ENCODE measurements at places on chromosomes 4 and X.

- no peak for ATAC-seq
Observed at GRCh38 chr4:69563424-69563823, 67.7 kb upstream of the UGT2B4 start.

DNA sequence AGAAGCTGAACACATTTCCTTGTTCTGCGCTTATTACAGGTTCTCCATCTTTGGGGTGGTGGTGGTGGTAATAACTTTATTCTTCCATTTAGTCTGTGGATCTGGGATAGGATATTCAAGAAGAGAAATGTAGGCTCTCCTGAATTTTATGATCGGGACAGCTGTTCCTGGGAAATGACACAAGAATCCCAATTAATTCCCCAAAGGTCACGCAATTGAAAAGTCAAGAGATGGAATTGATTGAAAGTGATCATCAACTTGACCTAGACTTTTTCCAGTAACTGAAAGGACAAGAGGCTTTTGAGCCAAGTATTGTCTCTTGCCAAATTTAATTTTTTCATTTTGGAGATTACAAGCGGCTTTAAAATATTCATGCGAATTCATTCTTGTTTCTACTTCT, 98.7 kb upstream of the CBLL2 start:
- no peak for ATAC-seq

GRCh38 chr4:76611616-76612207, 176.7 kb downstream of the SHROOM3 start:
- ATAC-seq = no peak

DNA sequence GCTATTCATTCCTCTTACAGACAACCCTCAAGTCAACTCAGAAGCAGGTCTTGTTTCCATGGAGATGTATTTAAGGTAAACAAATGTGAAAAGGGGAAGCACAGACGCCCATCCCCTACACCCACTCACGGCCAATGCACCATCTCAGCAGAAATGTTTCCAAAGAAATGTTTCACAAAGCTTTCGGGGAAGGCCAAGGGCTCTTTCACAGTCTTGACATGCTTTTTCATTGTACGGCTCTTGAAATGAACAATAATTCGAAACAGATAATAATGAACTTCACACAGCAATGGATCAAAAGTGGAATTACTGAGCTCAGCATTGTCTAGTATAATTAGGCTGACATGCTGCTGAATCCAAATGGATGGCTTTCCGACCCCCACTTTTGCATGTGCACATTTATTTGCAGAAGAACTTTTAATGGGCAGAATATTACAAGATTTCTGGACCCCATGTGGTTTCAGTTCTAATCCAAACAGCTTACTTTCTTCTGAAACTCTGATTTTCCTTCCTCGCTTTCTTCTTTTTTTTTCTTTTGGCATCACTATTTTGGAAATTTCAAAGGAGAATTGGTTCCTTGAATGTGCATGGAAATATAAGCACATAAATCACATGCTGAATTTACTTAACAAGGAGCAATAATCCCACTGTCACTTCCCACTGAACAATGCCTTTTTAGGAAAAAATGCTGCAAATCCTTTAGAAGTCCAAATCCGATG, 160.9 kb downstream of the SMIM20 start:
- ATAC-seq = peak; percentile 48

DNA sequence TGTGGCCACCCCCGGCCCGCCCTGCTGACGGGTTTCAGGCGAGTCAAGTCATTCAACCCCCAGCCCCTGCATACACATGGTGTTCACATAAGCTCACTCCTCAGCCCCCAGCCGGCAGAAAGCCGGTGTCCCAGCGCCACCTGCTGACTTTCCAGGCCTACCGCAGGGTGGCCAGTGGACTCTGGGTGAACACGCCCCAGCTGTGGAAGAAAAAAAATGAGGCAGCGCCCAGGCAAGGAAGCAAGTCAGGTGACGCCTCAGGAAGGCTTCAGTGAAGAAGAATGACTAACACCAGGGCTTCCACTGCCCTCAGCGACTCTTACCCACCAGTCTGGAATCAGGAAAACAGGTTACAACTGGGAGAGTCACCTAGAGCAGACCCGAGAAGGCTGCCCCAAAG, 15.8 kb downstream of the BCAP31 start:
- ATAC-seq = peak; percentile 67

GRCh38 chrX:126124721-126125120, 41.4 kb downstream of the DCAF12L2 start:
- ATAC-seq = no peak

- no peak for ATAC-seq
Observed at GRCh38 chr4:108192056-108192455, 23.3 kb upstream of the LEF1 start.

- ATAC-seq = no peak
Observed at GRCh38 chr4:112513971-112514646, 1.9 kb downstream of the NEUROG2 start.

DNA sequence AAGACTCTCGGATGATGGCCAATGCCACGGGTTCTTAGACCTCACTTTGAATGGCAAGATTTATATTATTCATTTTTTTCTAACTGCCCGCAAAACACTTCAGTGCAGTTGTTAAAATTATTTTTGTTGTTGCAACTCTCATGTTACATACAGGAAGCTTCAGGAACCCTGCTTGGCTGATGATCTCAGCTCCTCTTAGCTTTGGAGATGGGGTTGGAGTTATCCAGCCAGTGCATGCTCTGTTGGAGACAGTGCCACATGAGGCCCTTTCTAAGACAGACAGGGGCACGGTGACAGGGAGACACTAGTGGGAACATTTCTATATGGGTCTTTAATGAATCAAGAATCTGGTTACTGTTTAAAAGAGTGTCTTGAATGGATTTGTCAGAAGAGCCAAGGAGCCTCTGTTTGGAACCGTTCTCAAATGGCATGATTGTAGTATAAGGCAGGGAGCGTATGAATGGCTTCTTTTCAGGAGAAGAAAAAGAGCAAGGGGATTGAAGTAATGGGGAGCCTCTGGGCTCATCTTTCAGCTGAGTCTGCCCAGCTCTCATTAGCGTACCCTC, 61.9 kb upstream of the ENPP6 start:
- no peak for ATAC-seq

DNA sequence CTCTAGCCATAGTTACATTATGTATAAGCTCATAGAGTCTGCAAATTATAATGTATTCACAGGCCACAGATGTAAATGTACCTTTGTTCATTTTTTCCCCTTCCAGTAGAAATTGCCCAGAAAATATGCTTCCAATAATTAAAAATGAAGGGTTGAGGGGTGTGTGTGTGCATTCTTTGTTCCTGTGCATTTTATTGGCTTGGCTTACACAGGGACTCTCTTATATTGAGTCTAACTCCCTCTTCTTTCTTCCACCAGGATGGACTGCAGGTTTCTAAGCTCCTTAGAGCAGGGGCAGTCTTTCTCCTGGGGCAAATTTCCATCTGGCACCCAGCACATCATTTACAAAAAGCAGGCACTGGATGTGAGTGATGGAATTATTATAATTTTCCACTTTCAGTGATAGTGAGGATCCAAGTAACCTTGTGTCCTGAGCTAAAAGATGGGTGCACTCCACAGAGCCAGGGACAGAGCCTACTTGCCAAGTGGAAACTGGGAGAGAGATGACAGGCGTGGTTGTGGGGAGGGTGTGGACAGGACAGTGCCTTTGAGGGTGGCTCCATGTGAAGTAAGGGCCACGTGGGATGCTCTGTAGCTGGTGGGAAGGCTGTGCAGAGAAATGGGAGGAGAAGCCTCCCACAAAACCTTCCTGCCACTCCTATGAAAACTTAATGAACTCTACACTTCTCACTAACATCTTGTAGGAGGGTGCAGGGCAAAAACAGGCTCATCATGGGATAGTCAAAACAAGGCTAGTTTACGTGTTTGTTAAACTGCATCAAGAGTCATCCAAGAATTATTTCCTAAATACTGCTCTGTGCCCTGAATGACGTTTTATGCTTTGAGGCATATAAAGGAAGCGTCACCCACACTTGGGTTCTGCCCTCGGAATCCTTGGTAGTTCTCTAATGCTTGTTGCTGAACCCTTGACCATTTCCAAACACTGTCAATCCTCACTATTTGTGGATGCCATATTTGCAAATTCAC, 16.0 kb downstream of the IGFBP7 start:
- ATAC-seq = no peak

DNA sequence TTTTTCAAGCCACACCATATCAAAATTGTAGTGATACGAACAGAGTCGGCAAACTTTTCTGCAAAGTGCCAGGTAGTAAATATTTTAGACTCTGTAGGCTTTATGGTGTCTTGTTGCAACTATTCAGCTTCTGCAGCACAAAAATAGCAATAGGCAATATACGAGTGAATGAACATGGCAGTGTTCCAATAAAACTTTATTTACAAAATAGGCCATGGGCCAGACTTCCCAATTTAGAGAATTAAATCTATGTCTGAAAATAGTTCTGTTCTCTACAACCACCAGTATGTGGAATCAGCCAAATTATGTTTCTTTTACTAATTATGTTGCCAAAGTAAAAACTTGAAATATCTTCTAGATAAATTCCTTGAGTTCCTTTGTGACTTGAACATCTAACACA, 56.5 kb downstream of the NCAPG start:
- no peak for ATAC-seq

GRCh38 chr4:132669786-132670185, 479.3 kb upstream of the PCDH10 start:
- ATAC-seq = no peak

DNA sequence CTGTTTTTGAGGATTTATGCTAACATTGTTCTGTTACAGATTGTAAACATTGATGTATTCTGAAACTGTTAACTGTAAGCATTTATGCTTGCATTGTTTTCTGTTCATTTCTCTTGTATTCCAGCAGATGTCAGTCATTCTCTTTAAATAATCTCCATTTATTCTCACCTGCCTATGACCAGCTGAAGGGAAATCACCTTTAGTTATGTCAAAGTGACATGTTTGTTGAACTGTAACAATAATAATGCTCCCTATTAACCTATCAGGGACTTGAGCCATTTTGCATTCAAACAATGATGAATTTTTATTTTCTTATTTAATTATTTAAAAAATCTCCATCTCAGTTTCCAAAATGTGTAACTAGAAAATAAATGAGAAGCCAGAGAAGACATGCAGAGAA, 58.0 kb downstream of the SPCS3 start:
- no peak for ATAC-seq

DNA sequence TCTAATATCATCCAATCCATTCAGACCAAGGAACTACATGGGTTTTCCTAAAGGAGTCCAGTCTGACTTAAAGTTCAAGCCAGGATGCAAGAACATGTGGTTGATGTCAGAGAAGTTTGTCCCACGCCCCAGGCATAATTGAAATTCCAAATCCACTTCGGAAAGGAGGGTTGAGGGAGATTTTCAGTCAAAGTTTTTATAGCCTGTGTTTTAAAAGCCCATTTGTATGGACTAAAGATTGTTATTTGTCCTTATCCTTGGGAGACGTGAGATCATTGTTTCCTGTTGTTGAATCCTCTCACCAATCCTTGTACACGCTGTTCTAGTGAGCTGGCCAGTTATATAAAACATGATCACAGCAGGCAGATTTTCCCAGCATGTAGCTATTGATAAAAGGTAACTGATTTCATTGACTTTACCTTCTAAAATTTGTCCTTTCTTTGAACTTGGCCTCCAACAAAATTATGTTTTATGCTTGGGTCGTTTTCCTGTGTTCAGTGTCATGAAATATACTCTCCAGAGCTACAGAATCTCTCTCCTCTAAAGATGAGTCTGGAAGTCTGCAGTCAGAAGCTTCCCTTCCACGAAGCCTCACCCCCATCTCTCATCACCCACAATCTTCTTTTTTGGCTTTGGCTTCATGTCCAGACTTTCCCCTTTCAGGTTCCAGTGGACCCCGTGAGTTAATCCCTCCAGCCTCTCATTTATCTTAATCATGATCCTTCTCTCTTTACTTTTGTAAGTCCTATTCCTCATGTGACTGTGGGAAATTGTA, 92.9 kb downstream of the ATP10D start:
- no peak for ATAC-seq

GRCh38 chrX:39795605-39796004, 302.2 kb downstream of the BCOR start:
- no peak for ATAC-seq

DNA sequence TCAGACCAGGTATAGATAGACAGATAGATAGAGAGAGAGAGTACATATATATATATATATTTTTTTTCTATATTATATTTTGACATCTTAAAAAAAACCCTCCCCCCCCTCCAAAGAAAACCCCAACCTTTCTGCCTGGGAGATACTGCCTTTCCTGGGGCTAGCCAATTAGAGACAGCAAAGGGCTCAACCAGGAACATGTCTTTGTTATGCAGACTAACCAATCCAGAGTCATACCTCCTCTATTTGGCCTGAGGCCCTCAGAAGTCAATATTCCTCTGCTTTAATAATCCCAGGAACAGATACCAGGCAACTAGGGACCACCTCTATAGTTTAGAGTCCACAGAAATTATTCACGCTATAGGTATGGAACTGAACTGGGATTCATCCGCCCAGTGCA, 135.6 kb upstream of the MAD2L1 start:
- no peak for ATAC-seq

- ATAC-seq = no peak
Observed at GRCh38 chr4:81965454-81965853, 408.3 kb downstream of the HNRNPD start.

DNA sequence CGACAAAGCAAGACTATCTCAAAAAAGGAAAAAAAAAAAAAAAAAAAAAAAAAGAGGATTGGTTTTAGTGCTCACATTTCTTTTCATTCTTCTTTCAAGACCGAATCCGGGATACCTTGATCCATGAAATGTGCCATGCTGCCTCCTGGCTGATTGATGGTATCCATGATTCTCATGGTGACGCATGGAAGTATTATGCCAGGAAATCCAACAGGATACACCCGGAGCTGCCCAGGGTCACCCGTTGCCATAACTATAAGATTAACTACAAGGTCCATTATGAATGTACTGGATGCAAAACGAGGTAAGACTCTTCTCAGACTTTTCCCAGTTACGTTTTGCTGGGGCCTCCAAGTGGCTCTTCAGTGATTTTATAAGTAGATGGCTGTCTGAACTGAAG, 6.1 kb downstream of the CXCR3 start:
- no peak for ATAC-seq

GRCh38 chr4:120198411-120198810, 131.8 kb upstream of the MAD2L1 start:
- no peak for ATAC-seq

DNA sequence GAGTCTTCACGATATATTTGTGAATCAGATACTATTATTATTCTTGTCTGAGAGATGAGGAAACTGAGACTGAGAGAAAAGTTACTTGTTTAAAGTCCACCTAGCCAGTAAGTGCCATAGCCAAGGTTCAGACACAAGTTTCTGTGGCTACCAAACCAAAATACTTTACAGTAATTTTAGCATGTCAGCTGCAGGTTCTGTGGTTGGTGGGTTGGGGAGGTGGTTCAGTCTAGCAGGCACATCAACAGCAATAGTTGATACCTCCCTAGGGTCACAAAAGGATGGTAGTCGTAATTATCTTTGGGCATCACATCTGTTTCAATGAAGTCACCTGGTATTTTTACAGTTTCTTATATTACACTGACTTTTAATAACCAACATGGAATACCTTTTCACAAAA, 35.6 kb upstream of the EDA2R start:
- ATAC-seq = no peak

- no peak for ATAC-seq
Observed at GRCh38 chrX:1444561-1445500, 7.9 kb downstream of the ASMTL start.

- peak; percentile 33 for ATAC-seq
Observed at GRCh38 chrX:1592470-1593142, 1.2 kb downstream of the AKAP17A start.
